ENCODE measurements at places on chromosomes 7 and 10.

GRCh38 chr10:100776671-100777070 is 31.3 kb downstream of the PAX2 start:
- DNase-seq, result no peak

- DNase-seq, result no peak
These were observed 78.1 kb upstream of the TBX20 start for GRCh38 chr7:35331730-35332678.

- DNase-seq, result no peak
These were observed 230.6 kb upstream of the FZD8 start for GRCh38 chr10:35872671-35873070.

- DNase-seq, result no peak
These were observed 473 bp upstream of the GPER1 start for GRCh38 chr7:1087465-1087814.

DNA sequence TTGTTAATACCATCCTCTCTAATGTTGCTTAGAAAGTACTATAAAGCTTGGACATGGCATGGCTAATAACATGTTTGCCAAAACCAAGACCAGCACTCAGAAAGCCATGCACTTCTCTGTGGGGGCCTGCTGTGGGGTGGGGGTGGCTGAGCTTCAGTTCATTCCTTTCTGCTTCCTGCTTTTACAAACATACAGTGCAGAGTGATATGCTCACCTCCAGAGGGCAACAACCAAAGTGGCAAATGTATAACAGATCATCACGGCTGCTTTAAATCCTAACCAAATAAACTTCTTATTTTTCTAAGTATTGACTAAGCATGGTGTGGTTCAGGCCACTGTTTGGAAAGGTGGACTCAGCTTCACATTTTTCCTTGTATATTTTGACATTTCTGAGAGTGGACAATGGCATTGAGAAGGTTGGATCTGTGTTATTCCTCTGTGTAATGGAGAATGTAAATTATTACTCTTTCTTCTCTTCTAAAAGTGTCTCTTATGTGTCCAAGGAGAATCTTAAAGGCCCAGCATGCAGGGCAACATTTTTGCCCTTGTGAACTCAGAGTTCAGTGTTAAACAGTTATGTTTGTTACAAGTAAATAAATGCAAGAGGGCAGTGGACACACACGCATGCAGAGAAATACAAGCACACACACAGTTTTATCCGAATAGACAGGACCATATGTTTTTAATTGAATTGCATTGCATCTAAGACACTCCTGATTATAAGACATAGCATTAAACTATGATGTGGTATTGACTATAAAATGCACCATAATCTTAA is 186.1 kb downstream of the HERPUD2 start:
- DNase-seq, result no peak

DNA sequence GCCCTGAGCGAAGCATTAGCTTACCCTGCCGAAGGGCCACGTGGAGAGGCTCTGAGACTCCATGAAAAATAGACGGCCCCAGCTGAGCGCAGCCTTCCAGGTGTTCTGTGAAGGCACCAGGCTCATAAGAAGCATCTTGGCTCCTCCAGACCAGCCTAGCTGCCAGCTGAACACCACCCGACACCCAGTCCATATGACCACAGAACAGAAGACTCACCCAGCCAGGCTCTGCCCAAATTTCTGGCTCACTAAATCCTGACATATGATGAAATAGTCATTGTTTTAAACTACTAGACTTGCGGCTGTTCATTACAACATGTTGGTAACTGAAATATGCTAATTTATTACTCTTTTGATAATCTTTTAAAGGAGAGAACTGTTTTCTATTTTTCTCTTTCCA is 99.5 kb upstream of the ABI1 start:
- DNase-seq, result no peak

DNA sequence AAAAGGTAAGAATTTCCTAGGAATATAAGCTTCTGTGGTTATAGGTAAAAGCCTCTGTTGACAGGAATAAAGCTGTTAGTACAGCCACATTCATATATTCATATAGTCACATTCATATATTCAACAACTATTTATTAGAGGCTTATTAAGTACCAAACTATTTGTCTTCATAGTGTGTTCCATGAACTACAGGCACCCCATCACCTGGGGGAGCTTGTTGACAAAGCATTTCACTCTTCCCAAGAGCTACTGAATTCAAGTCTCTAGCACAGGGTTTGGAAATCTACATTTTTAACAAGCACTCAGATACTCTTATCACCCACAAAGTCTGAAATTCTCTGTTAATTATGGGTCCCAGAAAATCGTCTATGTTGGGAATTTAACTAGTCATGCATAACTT is 110.6 kb downstream of the RNLS start:
- DNase-seq, result no peak

- no peak for DNase-seq
These were observed 107.2 kb upstream of the TCERG1L start for GRCh38 chr10:131418681-131419080.
